ENCODE measurements at places on chromosomes 5 and 9.

DNA sequence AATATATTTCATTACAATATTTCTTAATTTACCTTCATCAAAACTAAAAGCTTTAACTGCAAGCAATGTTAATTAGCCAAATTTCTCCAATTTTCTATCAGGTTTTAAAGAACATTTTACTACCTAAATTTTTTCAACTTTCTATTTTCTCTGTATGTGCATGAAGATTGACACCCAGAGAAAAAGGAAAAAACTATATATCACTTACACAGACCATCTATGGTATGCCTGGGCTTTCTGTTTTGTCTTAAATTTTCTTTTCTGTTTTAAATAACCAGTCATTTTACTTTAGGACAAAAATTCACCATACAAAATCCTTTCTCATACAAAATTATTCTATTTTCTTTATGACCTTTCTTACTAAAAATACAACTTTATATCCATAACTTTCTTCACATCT lies 13.8 kb upstream of the IL7R start:
- DNase-seq, result no peak

GRCh38 chr5:34813509-34813908 lies 25.5 kb upstream of the TTC23L start:
- no peak for DNase-seq

DNA sequence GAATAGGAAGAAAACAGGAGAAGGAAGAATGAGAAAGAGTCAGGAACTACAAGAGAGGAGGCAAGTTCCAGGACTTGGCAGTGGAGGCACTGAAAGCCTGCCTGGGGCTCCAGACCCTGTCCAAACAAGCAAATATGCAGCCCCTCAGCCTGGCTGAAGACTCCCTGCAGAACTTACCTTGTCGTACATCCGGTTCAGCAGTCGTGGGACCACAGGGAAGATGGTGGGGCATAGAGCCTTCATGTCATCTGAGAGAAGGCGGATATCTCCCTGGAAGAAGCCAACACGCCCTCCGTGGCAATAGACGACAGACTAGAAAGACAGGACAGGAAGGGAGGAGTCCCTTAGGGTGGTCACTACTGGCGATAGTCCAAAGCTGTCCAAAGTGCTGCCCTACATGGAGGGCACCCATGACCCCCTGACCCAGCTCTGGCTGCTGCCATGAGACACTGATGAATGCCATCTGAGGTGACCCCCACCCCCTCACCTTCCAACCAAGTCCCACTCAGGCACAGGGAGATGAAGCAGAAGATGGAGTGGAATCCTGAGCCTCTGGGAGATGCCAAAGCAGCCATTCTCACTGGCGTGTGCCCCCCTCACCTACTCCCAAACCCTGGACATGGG lies 27.7 kb upstream of the MEIKIN start:
- DNase-seq, result no peak

DNA sequence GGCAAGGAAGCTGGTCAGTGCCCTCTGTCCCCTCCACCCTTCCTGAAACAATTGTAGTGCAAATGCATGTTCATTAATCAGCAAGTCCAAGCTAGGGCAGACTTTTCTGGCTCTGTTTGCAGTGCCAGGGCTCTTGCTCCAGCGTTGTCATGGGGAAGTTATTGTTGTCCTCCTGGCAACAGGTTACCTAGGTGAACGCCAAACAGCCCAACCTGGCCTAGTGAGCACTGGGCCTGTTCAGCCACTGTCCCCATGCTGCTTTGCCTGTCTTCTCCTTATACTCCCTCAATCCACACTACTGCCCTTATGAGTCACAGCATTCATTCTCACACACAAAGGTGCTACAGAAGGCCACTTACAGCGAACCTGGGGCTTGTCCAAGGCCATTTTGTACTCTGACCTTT lies 34.5 kb upstream of the GLIS3 start:
- DNase-seq, result no peak

GRCh38 chr5:57324181-57324580 lies 150.3 kb downstream of the GPBP1 start:
- no peak for DNase-seq

- DNase-seq, result no peak
These were observed 34.2 kb upstream of the CLPTM1L start for GRCh38 chr5:1378866-1379659.

DNA sequence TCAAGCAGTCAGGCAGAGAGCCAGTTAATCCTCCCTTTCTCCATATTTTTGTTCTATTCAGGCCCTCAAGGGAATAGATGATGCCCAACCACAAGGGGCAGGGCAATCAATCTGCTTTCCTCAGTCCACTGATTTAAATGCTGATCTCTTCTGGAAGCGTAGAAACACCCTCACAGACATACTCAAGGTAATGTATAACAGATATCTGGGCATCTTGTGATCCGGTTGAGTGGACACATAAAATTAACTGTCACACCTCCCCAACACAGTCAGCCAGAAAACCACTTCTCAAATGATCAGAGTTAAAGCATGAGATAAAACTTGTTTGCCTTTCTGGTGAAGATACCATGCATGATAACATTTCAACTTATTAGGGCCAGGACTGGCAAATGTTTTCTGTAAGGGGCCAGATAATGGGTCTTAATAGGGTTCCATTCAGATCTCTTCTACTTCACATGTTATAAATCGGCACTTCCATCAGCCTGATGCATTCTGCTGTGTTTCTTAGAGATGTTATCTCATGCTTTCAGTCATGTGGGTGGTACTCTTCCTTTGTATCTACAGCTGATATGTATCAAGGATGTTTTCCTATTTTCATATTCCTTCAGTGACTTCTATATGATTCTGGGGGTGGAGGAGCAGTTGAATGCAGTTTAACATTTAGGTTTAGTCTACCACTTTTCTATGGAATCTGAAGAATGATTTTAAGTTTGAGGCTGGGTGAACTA lies 58.9 kb upstream of the CNTLN start:
- no peak for DNase-seq

- DNase-seq, result no peak
These were observed 82.9 kb downstream of the RXRA start for GRCh38 chr9:134408939-134409737.

GRCh38 chr5:52013523-52013922 lies 630.3 kb downstream of the ISL1 start:
- DNase-seq, result no peak

DNA sequence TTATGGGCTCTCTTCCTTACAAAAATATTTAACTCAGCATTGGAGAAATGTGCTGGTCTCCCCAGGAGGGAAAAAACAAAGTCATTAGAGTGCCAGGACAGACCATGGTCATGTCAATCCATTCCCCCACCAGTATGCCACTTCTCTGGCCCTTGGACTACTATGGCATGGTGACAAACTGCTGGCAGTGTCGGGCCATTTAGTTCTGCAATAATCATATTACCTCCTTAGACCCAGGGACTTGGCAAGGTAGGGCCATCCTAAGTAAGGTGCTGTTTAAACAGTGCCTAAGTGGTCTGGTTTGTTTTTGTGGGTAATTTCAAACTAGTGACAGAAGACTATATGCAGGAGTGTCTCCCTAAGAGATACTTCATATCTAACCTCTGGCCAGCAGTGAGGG lies 177.8 kb upstream of the STK32A start:
- no peak for DNase-seq

DNA sequence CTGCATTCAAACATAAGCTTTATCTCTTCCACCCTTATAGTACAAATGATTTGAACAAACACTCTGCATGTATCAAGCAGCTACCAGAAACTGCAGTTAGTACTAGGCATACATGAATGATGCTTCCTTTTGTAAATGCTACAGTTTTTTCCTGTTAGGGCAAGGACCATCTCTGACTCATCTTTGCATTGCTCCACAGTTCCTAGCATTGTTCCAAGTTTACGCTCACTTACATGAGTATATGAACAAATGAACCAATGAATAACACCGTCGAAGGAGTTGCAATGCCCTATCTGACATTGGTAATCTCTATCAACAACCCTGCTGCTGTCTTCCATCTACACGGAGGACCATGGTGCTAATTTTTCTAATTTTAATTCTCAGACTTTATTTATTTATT lies 2.1 kb upstream of the ALDH7A1 start:
- peak; percentile 96 for DNase-seq

- peak; percentile 78 for DNase-seq
These were observed 8.9 kb upstream of the IL6ST start for GRCh38 chr5:56003679-56004078.

DNA sequence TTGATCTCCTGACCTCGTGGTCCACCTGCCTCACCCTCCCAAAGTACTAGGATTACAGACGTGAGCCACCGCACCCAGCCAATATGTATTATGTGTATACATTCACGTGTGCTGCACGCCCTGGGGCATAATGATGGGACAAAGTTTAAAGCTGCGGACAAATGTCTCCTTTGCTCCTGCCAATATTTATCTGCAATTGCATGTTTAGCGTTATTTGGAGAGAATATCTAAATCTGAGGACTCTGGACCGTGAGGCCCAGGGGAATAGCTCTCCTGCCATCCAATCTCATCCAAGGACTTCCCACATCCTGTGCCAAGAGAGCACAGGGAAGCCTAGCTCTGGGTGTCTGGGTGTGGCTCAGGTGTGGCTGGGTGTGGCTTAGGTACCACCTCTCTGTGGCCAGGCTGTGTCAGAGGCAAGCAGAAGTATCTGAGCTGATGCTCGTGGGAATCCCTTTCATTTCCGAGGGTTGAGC lies 6.9 kb upstream of the BOD1 start:
- DNase-seq, result no peak

DNA sequence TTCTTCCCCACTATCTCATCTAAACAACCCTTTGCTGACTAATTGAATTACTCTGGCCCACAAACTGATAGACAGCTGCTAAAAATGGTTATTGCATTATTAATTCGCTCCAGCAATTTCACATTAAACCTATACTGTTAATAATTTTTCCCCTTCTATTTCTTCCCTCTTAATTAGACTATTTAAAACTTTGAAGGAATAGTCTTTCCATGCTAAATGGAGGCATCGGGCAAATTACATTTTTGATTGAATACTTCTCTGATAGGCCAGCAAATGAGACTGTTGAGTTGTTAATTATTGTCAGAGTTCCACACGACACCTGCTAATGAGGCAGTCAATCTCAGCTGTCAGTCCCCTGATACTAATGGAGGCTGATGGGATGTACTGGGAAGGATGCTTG lies 242.5 kb downstream of the TRIM32 start:
- DNase-seq, result no peak

DNA sequence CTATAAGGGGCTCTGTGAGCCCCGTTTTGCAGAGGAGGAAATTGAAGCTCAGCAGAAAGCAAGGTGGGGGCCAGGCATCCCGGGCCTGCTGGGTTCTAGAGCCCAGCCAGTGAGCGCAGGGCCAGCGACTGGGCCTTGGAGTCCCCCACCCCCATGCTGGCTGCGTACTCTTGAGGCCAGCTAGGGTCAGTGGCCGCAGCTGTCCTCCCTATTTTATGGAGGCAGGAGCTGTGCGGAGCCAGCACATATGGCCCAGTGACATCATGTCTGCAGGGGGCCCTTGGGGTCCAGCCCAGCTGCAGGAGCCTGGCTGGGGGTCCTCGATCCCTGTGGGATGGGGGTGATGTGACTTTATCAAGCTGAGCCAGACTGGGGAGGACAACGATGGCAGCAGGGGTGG lies 71.3 kb downstream of the HMCN2 start:
- DNase-seq, result no peak

GRCh38 chr5:94415798-94416197 lies 202.6 kb downstream of the KIAA0825 start:
- DNase-seq, result no peak

GRCh38 chr9:70020991-70021571 lies 22.6 kb upstream of the MAMDC2 start:
- peak; percentile 92 for DNase-seq

DNA sequence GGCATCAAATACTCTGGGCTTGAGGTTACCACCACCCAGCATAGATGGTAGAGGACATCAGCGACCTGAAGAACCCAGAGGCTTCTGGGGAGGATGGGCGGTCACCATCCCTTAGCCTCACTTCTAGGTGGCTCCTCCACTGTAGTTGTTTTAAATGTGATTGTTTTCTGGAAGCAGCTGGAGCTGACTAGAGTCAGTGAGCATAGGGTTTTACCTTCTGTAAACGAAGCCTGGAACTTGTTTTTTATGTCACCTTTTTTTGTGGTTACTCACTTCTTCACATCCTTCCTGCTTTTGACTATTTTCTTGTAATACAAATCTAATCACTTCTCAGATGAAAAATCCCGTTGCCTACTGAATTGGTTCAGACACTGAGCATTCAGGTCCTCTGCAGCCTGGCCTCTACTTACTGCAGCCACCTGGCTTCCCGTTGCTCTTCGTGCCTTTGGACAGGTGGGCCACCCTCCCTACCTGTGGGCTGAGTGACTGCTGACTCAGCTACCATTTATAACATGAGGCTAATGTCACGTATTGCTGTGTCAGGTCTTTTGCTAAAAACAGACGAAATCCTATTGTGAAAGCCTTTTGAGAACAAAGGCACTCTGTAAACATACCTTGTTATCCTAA lies 167.8 kb downstream of the MAN2A1 start:
- no peak for DNase-seq

GRCh38 chr5:64839936-64840335 lies 71.2 kb downstream of the CWC27 start:
- no peak for DNase-seq

DNA sequence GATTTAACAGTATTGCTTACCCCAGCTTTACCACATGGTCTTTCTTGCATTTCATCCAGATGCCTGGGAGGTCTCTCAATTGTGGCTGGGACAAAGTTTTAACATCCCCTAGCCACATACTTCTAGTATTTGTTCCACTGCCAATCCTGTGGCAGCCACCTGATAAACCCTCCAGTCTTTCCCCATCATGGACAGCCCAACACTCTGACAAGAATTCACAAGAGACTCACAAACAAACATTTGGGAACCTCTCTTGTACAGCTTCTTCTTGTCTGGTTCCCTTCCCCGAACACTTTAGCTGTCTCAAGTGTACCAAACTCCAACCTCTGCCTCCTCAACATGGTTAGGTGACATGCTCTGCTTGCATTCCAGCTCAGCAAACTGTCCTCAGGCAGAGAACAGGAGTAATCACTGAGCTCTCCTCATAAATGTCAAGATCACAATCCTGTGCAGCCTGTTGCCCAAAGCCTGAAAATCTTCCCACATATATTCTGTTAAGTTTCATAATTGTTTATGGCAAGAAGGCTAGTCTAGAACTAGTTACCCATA lies 59.7 kb downstream of the STRBP start:
- DNase-seq, result no peak
